Nephron progenitor cell (in vitro differentiated cells): ENCODE measurements at places on chromosomes 4 and X.

DNA sequence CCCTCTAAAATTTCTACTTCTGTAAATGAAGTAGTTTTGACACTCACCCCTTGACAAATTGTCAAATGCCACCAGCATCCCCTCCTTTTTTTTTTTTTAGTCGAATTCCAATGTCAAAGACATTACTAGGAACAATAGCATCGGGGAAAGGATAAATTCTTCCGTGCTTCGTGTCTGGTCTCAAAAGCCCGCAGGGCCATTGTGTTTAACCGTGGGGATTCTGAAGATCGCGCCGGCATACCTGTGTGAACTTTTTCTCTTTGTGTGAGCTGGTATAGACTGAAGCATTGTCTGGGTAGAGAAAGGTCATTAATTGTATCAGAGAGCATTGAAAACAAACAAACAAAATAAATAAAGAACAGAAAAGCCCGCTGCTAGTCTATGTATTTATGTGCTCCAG, 313.9 kb downstream of the ASMT start:
- no peak for DNase-seq

DNA sequence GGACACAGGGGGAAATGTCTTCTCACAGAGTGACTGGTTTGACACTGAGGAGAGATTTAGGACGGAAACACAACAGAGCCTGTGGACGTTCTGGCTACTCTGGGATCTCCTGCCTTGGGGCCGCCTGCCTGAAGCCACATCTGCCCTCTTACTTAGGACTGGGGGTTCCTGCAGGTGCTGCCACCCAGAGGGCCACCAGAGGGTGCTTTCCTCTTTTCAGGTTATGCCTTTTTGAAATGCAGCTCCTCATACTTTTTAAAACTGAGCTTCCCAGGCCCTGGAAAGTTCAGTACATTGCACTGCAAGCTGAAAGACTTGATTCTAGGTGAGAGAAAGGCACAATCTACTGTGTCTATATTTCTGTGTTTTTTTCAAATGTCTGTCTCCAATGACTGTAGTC, 92.2 kb upstream of the PGRMC2 start:
- DNase-seq: no peak

DNA sequence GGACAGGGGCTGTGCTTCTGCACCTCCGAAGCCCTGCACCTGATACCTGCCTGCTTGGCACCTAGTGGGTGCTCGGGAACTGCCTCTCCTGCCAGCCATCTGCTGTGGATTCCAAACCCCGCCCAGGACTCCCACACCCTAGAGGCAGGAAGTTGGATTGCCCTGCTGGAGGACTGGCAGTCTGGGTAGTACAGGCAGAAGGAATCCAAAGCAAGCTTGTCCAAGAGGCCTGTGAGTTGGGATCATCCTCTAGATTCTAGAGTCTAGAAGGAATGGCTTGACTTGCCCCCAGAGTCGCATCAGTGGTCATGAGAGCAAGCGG, 64.6 kb upstream of the MTM1 start:
- no peak for DNase-seq

- DNase-seq: no peak
These were observed 35.8 kb downstream of the ARHGEF38 start for GRCh38 chr4:105588252-105588651.

GRCh38 chr4:86720508-86721068, 126.5 kb downstream of the PTPN13 start:
- DNase-seq: no peak

DNA sequence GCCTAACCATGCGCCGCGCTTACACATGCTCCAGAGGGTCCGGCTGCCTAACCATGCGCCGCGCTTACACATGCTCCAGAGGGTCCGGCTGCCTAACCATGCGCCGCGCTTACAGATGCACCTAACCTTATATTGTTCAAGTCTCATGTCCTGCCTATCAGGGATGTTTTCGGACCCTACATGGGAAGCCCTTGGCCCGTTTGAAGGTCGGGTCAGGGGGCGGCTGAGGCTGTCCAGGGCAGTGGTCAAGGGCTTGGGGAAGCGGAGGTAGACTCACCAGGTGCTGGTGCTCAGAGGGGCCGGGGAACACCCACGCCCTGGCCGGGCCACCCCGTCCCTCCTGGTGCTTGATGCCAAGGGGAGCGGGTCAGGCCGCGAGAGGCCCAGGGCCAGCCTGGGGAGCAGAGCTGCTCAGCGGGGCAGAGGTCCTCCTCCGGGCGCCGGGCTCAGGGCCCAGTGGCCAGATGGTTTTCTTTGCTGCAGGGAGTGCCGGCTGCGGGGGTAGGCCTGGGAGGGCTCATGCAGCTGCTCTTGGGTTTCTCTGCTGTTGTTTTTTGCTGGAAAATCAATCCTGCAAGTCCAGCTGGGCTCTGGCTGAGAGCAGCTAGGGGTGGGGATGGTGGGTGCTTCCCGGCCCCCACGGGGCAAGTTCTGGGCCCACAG, 35.4 kb upstream of the SPON2 start:
- no peak for DNase-seq

- no peak for DNase-seq
These were observed 160.0 kb upstream of the PDE5A start for GRCh38 chr4:119788349-119789266.

GRCh38 chr4:65580551-65580950, 89.7 kb downstream of the EPHA5 start:
- no peak for DNase-seq

DNA sequence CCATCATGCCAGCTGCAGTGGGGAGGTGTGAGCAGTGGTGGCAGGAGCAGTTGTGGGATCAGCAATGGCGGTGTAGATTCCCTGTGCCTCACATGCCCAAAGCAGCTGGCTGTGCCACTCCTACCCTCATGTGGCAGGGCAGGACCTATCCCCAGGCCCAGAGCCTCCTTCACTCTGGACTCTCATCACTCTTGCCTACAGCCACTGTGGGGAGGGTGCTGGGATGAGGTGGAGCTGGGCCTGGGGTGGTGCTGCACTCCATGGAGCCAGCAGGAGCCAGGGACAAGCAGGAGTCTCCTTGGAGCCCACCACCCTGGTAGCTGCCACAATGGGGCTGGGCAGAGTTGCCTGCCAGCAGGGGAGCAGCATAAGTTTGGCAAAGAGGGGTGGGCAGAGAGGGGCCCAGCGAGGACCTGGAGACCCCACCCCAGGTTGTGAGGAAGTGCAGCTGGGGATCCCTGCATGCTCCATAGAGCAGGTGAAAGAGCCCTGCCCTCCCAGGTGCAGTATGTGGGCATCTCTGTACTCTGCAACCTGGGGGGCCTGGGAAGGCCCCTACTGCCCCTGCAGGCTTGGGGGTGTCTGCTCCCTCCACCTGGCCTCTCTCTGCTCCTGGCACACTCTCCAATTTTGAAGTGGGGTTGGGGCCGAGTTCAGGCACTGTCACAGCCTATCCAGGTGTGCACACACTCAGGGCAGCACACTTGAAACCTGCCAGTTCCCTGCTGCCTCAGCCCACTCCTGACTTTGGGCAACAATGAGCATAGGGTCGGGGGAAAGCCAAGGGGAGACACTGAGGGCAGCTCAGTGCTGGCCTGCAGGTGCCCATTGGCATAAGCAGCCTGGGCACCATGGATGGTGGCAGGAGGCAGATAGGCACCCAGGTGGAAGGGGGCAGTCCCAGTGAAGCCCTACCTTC, 74.0 kb upstream of the INTU start:
- no peak for DNase-seq

DNA sequence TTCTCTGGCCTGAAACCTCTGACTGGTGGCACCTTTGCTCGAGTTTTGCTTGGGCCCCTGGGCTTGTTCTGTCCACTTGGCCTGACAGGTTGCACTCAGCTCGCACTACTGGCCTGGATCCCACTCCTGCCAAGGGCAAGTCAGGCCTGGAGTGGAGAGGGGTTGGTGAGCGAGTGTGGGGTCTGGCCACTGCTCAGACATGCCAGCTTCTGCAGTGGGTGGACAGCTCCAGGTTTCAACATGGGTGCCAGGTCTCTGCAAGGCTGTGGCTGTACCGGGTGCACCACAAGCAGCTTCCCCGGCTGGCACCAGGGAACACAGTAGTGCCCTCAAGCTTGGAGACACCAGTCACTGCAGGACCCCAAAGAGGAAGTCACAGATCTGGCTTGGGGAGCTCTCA, 91.6 kb upstream of the CXorf51A start:
- no peak for DNase-seq

DNA sequence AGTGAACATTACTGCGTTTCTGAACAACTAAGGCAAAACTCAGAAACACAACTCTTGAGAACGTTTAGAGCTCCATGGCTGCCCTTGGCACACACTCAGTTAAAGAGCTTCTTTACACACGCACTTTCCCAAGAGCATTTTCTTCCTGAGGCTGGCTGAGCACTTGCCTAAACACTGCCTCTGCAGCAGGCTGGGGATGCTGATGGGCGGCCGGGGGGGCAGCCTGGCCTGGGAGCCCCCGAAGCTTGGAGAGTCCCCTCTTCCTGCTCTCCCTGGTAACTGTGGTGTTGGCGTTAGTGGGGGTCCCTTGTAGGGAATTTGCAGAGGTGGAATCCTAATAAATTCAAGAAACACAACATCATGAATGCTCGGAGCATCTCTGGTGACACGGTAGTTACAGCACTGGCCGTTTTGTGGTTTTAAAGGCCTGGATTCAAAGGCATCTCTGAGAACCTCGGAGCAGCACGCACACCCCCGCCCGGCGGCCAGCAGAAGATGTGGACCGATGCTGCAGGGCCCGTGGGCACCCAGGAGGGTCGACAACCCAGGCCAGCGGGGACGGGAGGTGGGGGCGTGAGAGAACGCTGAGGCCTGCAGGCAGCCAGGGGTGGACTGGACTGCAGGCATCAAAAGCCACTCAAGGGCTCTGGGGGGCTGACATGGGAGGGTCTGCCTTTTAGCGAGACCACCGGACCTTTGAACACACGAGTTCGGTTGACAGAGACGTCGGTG, 45.4 kb downstream of the FGFRL1 start:
- DNase-seq: no peak

DNA sequence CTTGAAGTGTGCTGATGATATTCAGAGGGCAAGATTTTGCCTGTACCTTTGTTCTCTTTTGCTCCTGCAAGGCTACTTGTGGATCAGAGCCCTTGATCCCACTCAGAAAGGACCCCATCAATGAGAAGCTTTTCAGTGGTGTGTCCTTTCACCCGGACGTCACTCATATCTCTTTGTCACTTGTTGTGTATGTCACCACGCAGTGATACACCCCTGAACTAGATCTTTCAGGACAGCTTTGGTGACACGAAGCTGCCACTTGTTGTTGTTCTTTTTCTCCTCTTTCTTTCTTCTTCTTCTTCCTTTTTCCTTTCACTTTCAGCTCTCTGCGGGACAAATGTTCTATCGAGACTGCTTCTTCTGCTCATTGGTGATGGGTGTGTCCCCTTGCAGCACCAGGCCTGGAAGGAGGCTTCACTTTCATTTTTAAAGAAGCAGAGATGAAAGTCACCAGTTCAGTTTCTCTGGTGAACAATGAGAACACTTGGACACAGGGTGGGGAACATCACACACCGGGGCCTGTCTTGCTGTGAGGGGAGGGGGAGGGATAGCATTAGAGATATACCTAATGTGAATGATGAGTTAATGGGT, 83.6 kb downstream of the NBDY start:
- no peak for DNase-seq
